ENCODE measurements at places on chromosomes 5 and 9. TPM values are rescaled to one million over a fixed set of nuclear protein-coding genes. Genes with fewer than 3 reads are reported as not detected.

DNA sequence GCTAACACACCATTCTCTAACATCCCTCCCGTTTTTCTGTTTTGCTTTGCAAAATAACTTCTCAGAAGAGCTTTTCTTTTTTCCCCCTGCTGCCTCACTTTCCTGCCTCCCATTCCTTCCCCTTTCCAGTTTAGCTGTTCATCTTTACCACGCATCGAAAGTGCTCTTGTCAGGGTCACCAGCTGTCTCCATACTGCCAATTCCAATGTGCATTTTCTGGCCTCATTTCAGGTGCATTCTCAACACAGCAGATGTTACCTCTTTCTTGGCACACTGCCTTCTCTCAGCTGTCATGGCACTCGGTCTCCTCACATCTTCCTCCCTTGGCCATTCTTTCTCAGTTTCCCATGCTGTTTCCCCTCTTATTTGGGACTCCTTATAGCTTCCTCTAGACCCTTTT lies 9.5 kb downstream of the ARSK start:
- no peak for DNase-seq

GRCh38 chr5:122165559-122166078 lies 36.3 kb downstream of the ZNF474 start:
- no peak for DNase-seq

GRCh38 chr9:100099722-100100042 lies 639 bp downstream of the INVS start:
- no peak for DNase-seq

- DNase-seq, result no peak
Observed at GRCh38 chr5:86879086-86879485, 261.3 kb downstream of the COX7C start.

- DNase-seq, result no peak
Observed at GRCh38 chr5:16547200-16547842, 69.5 kb downstream of the RETREG1 start.

GRCh38 chr5:68544648-68545552 lies 329.3 kb downstream of the PIK3R1 start:
- DNase-seq, result peak; percentile 71

DNA sequence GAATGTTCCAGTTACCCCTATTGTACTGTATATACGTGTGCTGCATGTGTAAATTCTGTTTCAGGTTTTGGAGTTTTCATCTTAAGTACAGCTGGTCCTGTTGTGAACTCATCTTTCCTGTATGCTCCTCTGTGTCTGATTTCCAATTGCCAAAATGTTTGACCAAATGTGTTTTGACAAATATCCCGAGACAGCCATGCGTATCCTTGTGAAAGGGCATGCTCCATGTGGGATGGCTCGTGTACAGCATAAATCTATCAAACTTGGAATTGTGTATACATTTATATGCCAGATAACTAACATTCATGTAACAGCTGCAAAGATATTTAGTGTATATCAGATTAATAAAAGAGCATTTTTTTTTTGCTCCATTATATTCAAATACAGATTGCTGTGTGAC lies 69.5 kb upstream of the IQGAP2 start:
- DNase-seq, result no peak

DNA sequence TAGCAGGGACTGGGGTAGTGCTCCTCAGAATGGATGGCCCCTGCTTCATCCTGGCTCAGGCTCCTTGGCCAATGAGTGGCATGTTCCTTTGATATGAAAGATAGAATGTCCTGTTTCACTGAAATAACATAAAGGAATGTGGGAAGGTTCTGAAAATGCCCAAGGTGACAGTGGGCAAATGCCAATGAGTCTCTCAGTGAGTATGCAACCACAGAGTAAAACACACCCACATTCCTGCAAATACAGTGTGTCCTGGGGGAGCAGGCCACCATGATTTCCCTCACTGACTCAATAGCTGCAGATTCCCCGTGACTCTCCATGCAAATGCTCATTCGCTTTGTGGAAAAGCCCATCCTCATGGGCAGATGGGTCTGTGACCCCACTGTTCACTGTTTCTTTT lies 36.4 kb downstream of the ZNF366 start:
- no peak for DNase-seq

DNA sequence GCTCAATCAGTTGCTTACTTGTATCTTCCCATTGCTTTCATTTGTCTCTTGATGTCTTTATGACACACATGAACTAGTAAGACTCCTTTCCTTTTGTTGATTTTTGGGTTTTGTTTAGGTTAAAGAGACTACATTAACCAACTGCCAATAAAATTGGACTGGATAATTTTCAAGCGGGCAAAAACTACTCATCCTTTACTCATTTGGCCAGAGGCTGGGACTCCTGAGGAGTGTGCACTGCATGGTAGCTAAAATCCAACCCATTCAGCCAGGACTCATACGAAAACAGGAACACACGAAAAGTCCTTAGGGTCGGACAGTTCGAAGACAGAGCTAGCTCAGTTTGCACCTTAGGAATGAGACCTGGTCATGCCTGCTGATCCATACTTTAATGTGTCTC lies 6.0 kb downstream of the SLC46A2 start:
- no peak for DNase-seq

- DNase-seq, result no peak
Observed at GRCh38 chr5:115838885-115839518, 2.4 kb downstream of the ATG12 start.

The CBY3 gene
- polyA plus RNA-seq, result 0.99 TPM

All from renal pelvis (tissue), 12 donors.